ENCODE measurements at places on chromosomes 7 and 10.

- no peak for DNase-seq
Measured at GRCh38 chr10:100020886-100021253, 11.1 kb upstream of the DNMBP start.

DNA sequence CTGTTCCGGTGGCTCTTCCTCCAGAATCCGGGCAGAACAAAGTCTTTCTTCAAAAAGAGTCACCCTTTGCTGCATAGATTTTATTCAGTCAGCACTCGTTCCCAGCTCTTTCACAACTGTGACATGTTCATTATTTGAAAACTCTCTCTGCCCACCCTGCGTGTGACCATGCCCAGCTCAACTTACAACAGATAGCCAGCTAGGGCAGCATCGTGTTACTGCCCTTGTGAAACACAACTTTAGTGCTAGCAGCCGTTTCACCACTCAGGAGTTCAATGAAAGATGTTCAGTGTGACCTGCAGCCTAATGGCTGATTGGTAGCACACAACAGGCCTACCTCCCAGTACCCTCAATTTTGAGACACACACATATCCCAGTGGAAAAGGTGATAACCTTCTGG, 57.9 kb downstream of the ZNF438 start:
- no peak for DNase-seq

DNA sequence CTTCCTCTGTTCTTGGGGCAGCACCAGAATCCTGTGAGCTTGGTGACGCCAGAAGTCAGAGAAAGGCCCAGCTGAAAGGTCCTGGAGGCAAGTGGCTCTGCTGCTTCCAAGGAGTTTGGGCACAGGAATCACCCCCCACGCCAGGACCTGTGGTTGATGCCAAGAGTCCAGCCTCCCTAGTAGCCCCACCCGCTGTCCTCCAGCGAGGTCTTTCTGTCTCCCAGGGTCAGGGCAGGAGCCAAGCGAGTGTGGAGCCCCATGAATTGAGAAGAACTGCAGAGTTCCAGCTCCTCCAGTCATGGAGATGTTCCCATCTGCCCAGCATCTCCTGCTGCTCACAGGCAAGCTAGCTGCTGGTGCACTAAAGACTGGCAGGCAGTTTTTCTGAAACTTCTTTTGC, 631.7 kb upstream of the MGMT start:
- DNase-seq = no peak

- DNase-seq = no peak
Measured at GRCh38 chr10:87782721-87783120, 35.3 kb downstream of the ATAD1 start.

DNA sequence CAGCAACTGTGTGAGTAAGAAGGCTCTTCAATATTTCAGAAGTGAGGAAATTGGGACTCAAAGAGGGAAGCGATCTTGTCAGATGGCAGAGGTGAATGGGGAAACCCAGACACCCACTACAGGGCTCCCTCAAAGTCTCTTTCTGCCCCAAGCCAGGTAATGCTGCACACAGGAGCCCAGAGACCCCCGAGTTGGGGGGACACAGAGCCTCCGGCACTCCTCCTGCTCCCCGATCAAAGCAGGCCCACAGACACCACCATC, 139.4 kb downstream of the TNS3 start:
- DNase-seq = no peak

DNA sequence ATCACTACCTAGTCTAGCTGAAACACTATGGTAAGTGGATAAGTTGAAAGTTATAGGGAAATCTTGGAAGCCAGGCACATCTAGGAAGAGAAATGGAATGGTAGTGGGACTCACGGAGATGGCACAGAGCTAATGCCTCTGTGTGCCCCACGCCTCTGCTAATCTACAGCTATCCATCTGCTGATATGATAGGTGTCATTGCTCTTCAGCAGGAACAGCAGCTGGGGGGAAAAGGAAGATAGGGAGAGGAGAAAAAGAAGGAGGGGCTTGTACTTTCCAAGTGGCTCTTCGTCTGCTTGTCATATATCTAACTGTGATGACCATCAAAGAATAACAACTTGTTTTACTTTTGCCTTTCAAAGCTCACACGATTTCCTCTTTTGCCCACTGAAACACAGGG, 1199.1 kb upstream of the SORCS1 start:
- DNase-seq = no peak

DNA sequence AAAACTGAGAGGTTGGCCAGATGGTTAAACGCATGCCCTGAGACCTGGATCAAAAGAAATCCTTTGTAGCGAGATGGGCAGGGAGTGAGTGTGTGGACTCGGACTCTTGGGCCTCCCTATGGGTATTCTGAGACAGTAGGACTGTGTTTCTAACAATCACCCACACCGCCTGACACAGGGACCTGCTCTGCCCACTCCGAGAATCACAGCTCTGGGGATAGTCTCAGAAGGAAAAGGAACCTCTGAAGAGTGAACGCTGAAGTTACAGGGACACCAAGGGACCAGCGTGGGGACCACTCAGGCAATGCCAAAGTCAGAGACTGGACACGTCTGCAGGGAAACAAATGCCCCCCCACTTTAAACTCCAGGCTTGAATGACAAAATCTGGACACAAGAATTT, 242.1 kb upstream of the TCERG1L start:
- DNase-seq = no peak

DNA sequence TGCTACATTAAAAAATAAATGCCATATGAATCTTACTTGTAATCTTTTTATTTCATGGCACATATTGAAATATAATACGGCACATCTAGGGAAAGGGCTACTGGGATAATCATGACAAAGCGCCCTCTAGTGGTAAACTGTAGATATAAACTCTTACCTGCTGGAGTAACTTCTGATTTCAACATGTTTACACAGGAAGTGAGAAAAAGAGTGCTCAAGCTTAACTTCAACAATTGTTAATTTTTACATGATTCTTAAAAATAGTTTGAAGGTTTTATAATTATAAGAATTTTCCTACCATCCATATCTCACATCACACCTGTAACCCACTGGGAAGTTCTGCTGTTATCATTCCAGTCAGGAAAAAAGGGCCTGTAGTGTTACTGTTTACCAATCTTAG, 2.0 kb upstream of the HEPACAM2 start:
- no peak for DNase-seq

DNA sequence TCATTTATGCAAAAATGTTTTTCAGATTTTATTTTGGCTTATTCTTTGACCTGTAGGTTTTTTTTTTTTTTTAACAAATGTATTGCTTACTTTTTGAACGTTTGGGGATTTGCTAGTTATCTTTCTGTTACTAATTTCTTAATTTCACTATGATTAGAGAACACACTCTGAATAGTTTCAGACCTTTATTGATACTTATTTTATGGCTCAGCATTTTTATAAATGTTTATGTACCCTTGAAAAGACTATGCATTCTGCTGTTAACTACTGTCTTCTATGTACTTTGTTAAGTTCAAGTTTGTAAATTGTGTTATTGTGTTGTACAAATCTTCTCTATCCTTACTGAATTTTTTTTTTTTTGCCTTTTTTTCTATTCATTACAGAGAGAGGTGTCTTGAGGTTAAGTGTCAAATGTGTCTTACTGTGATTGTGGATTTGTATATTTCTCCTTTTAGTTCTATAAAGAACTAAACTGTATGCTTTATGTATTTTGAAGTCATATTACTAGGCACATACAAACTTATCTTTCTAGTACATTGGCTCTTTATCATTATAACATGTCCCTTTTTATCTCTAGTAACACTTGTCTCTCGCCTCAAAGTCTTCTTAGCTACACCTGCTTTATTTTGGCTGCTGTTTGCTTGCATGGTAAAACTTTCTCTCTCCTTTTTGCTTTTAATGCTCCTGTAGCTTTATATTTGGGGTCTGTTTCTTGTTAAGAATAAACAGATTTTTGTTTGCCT, 8.1 kb downstream of the MKLN1 start:
- DNase-seq = no peak

GRCh38 chr10:59580026-59580863, 129.4 kb downstream of the SLC16A9 start:
- DNase-seq = no peak

GRCh38 chr7:117124591-117125220, 171.4 kb downstream of the ST7 start:
- DNase-seq = peak; percentile 26

GRCh38 chr10:49280001-49280408, 19.0 kb upstream of the C10orf71 start:
- no peak for DNase-seq

DNA sequence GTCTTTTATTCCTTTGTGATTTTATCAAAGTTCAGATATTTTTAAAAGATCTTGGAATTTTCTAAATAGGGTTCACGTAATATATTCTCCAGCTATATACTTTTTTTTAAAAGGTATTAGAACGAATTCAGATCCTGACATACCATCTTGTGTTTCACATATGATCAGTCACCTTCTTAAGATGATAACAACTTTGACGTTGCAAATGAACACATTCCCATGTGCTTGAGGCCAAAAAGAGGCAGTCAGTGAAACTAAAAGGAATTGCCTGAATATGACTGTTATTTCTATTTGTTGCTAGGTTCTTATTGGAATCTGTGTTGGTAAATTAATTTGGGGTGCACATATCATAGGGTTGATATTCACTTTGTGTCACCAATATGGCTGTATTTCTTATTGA, 310.1 kb downstream of the MDFIC start:
- DNase-seq = no peak

DNA sequence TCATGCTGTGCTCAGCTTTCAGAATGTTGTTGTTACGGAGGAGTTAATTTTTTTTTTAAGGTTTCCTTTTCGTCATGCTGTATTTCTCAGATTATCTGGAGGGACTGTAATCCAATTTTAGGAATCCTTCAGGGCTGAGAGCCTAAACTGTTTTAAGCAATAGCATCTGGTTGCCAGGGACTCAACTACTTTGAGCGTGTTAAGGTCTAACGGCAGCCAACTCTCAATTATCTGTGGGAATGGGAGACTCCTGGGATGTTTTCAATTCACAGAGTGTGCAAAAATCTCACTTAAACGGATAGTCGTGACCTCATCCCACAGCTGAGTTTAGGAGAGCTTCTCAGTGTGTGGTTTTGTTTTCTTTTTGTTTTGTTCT, 291.7 kb downstream of the AUTS2 start:
- DNase-seq = no peak

GRCh38 chr10:113305871-113306270, 247.0 kb upstream of the HABP2 start:
- no peak for DNase-seq

- no peak for DNase-seq
Measured at GRCh38 chr10:24363070-24363469, 154.1 kb downstream of the KIAA1217 start.

DNA sequence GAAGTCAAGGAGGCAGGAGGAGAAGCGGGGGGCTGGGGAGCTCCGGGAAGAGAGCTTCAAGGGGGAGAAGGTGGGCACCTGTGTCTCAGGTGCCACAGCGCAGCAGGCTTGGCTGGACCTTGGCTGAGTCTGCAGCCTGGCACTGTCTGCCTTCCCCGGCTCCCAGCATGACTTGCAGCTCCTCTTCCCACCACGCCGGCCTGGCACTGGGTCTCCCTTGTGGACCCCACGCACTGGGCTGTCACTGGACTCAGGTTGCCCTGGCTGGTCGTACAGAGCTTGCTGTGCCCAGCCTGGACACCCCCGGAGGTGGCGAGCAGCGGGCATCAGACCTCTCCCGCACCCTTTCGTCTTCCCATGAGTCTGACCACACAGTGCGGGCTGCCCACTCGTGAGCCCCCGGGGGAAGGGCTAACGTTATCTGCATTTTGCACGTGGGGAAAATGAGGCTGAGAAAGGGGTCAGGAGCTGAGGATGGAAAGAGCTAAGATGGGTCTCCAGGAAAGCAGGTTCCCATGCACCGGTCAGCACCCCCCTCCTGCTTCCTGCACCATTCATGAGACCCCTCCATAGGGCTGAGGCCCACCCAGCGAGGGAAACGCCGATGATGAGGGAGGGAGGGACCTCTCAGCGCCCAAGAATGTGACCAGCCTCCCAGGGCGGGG, 40.3 kb upstream of the PSMG3 start:
- no peak for DNase-seq

DNA sequence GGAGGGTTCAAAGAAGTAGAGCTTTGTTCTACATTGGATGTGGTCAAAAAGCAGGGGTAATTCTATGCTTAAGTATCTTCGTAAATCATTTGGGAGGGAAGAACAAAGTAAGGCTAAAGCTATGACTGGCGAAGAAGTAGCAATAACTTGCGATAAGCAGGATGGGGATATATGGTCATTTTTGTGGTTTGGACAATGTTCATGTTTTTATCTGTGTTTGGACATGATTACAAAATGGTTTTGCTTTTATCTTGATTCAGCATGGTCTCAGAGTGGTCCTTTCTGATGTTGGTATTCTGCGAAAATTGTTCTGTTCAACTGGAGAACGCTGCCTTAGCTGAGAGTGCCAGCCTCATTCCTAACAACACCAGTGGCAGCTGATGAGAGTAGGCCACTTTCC, 208.8 kb downstream of the SEMA3A start:
- DNase-seq = no peak

DNA sequence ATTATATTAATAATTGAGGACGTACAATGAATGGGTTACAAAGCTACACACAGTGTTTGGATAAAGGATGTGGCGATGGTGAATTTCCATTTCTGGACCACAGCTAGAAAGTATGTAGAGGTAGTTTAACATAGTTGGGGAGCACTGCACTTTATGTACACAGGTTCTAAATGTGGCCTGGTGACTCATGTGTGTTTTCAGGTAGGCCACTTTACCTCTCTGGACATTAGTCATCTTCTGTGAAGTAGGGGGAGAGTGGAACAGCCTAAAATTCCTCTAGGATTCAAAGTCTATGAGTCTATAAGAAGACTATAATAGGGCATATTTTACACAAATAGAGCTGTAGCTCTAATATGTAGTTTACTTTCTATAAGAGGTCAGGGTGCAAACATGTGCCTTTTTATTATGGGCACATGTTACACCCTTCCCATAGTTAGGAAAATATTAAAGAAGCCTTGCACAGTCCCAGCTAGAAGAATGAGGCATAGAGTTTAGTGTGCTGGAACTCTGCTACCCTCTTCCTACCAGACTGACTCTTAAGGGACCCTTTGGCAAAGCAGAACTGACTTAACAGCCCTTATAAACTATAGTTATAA, 594.9 kb downstream of the LRMDA start:
- DNase-seq = no peak

DNA sequence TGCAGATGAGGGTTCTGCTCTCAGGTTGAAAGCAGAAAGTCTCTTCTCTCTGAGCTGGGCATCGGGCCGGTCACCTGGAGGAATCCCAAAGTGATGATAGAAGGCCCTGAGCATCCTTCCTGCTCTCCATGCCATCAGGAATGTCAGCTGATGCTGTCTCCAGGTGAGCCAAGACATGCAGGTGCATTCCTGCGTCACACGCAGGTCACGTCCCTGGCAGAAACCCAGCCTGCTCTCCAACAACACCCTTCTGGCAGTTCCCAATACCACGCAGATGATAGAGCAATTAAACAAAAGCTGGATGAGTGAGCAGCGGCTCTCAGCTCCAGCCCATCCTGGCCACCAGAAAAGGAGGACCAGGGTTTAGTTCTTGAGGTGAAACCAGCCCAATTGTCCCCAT, 6.9 kb upstream of the WIPI2 start:
- DNase-seq = no peak

DNA sequence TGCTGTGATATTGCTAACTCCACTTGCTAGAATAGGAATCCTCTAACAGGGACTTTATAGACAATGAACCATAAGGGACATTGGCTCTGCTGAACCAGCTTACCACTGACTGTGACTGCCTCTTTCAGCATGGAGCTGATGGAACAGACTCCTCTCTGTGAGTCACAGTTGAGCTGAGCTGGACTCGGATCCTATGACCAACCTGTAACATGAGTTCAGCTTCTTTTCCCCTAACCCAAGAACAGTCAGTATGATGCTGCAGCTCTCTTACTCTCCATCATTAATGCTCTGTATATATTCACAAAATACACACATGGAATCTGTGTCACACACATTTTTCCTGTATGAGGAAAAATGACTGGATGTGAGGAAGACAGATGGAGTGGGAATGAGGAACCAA, 177.9 kb upstream of the BET1 start:
- no peak for DNase-seq

Data from activated CD4-positive, alpha-beta T cell treated with anti-CD3 and anti-CD28 coated beads, Interleukin-2, amount 50 U/mL, for 1 hour (primary cell).